ENCODE measurements at places on chromosomes 2 and 18.

- DNase-seq = no peak
Measured at GRCh38 chr2:119119076-119119785, 39.3 kb downstream of the C1QL2 start.

- no peak for DNase-seq
Measured at GRCh38 chr2:19139386-19139785, 219.0 kb downstream of the OSR1 start.

- no peak for DNase-seq
Measured at GRCh38 chr18:52598921-52599320, 258.9 kb downstream of the DCC start.

DNA sequence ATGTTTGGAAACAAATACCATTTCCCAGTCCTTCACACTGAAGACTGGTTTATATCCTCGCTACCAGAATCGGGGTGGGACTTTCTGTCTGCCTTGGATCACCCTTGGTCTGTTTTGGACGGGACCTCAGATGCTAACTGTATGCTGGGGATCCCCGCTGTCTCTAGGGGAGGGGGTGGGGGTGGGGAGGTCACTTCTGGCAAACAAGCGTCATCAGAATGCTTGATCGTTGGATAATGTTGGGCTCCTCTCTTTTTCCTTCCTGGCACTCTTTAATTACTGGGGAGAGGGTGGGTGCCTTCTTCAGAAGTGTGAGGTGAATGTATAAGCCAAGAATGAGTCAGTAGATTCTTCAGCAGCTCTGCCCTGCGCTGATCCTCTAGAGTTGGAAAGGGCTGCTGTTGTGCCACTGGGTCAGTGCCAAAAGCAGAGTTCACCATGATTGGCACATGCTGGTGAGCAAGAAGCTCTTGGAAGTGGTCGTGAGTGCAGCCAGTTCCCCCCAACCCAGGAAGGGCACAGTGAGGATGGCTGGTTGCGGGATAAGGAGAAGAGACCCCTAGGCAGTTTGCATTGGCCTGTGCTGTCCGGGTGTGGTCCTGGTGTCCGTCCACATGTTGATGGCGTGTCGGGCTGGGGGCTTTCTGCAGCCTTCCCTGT is 32.2 kb downstream of the DGKD start:
- DNase-seq = no peak

DNA sequence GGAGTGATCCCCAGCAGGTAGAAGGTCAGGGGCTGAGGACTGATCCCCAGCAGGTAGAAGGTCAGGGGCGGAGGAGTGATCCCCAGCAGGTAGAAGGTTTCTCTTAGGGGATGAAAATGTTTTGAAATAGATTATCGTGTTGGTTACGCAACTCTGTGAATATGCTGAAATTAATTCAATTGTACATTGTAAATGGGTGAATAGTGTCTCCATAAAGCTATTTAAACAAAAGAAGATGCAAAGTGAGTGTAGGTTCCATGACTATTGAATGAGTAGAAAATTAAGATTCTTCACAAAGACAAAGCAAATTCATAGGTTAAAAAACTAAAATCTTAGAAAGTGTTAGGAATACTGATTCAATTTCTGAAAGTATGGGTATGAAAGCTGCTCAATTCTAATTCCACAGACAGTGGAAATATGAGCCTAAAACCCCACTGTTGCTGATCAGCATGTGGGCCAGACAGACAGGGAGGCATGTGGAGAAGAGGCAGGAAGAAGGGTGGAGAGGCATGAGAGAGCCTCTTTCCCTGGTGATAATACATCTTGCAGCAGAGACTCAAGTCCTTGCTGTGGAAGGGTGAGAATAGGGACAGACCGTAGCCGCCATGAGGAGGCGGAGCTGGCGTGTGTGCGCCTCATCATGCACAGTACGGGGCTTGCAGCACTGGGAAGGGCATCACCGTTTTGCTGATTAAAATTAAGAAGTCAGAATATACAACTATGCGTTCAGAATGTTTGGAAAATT is 85.9 kb upstream of the NFATC1 start:
- no peak for DNase-seq

- no peak for DNase-seq
Measured at GRCh38 chr18:49884465-49884864, 71.1 kb upstream of the ACAA2 start.

- no peak for DNase-seq
Measured at GRCh38 chr2:143420313-143420712, 291.1 kb downstream of the ARHGAP15 start.

DNA sequence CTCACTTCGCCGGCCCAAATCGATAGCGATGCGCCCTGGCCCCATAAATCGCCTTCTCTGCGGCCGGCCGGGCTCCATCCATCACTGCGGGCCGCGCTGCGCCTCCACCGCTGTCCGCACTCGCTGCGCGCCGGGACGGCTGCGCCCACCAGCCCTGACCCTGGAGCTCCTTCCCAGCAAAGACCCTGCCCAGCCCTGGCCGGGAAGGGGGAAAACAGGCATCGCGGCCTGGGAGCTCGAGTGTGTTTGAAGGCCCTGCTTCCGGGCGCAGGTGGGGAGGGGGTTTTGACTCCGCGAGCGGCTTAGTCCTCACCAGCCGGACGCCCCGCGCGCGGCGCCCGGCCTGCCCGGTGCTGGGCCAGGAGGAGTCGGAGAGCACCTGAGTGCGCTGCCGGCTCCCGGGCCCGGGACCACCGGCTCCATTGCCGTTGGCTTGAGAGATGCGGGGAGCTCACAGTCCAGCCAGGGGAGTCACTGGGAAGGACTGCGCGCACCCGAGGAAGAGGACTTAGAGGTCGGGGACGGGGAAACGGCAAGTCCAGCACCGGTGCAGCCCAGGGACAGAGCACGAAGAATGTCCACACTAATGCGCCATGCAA is 1.1 kb downstream of the PAX8 start:
- no peak for DNase-seq

DNA sequence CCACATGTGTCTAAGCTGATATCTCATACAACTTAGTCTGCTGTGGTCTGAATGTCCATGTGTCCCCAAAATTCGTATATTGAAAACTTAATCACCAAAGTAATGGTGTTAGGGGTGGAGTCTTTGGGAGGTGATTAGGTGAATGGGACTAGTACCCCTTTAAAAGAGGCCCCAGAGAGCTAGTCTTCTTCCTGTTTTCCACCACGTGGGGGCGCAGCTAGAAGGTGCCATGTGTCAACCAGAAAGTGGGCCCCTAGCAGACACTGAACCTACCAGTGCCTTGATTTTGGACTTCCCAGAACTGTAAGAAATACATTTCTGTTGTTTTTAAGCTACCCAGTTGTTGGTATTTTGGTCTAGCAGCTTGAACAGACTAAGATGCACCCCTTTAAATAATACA is 86.6 kb downstream of the ASB1 start:
- no peak for DNase-seq

DNA sequence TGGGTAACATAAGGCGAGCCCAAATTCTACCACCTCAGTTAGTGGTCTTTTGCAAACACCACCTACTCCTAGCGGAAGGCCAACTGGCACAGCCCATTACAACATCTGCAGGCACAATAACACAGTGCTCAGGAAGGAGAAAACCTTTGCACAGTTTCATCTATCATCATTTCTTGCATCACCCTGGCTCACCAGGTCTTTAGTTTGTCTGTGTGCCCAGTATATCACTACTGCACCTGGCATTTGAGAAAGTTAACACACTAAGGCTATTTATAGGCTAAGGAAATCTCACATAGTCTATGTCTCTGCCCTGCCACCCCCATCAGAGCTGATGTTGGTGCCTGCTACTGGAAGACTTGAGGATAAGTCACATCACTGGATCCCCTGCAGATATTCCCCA is 484.0 kb downstream of the SATB2 start:
- no peak for DNase-seq

GRCh38 chr2:205733082-205733481 is 50.8 kb downstream of the NRP2 start:
- DNase-seq = no peak

DNA sequence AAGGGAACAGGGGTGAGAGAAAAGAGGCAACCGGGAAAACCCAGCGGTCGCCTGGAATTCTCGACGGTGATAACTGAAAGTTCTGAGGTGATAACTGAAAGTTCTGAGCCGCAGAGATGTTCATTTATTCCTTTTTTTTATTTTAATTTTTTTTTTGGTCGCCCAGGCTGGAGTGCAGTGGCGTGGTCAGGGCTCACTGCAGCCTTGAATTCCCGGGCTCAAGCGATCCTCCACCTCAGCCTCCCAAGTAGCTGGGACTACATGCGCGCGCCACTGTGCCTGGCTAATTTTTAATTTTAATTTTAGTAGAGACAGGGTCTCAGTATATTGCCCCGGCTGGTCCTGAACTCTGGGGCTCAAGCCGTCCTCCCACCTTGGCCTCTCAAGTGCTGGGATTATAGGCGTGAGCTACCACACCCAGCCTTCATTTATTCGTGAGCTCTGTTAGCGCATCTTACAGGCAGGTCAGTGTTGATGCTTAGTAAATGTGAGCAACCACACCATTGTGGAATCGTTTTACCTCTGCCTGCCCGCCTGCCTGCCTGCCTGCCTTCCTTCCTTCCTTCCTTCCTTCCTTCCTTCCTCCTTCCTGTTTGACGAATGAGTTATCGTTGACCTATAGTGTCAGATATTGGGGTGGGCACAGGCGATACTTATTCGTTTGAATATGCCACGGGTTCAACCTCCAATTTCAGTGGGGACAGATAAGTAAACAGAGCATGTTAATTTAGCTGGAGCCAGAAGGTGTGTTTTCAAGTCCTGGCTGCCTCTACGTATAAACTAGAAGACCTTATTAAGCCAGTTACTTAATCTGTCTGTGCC is 557 bp upstream of the E2F6 start:
- no peak for DNase-seq

DNA sequence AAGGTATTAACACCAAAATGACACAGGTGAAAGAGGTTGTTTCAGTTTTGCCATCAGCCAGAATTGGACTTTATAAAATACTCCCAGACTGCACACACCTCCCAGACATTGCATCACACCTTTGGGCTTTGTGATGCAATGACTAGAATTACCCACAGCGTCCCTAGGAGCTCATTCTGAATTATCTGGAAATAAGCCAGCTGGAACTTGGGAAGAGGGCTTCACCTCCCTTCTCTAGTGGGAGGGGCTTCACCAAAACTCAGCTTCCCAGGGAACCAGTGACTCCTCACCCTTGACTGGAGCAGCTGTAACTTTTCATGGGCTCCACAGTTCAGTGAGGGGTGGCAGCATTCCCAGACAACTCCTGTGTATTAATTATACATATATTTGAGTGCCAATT is 83.1 kb upstream of the BZW1 start:
- no peak for DNase-seq

- DNase-seq = no peak
Measured at GRCh38 chr2:201151127-201151981, 31.6 kb upstream of the CASP10 start.

GRCh38 chr2:134973241-134974138 is 54.9 kb downstream of the CCNT2 start:
- DNase-seq = no peak

DNA sequence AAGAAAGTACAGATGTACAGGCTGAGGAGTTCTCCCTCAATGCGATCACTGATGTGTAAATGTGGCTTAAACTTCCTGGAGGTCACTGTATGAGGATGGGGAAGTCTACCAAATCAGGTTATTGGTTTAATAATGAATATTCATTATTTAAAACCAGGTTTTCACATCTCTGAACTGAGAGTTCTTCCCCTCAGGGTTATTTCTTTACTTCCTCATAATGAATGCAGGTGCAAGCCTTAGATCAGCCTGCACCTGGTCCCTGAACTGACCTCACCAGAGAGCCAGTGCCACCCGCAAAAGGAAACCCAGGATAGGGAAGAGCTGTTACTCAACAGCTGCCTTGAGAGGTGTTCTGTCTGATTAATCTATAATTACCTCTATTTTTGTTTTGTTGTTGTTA is 369.0 kb downstream of the EPHA4 start:
- no peak for DNase-seq
